Fibroblast of mammary gland (primary cell): ENCODE measurements at places on chromosomes 1 and 21.
A peak's percentile ranks its signal among the peaks of the same experiment; 100 is the strongest.

GRCh38 chr1:59237900-59238299 lies 59.0 kb upstream of the FGGY start:
- no peak for DNase-seq

DNA sequence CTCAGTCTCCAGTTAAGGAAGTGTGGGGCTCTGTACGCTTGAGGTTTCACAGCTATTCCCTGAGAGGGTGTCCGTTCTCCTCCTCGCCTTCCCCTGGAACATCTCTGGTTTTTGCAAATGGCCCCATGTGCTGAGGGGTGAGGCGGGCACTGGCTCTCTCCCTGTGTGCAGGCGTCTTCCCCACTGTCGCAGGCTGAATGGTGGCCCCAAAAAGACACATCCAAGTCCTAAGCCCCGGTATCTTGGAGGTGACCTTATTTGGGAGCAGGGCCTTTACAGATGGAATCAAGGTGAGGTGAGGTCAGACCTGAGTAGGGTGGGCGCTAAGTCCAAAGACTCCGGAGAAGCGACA lies 98.0 kb upstream of the TMPRSS2 start:
- no peak for DNase-seq

DNA sequence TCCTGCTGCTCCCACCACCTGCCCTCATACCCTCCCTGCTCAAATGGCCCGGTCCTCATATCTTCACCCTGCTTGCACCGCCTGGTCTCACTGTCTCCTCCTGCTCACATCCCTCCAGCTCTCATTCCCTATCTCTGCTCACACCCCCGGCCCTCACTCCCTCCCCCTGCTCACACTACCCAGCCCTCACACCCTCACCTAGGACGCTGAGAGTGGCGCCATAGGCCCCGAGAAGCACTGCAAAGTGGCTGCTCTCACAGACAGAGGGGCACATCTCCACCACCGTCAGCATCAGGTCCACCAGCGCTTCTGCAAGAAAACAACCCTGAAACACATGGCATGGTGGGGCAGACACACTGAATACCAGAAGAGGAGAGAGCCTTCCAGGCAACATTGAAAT lies 38.6 kb downstream of the MRAP start:
- DNase-seq, result no peak

DNA sequence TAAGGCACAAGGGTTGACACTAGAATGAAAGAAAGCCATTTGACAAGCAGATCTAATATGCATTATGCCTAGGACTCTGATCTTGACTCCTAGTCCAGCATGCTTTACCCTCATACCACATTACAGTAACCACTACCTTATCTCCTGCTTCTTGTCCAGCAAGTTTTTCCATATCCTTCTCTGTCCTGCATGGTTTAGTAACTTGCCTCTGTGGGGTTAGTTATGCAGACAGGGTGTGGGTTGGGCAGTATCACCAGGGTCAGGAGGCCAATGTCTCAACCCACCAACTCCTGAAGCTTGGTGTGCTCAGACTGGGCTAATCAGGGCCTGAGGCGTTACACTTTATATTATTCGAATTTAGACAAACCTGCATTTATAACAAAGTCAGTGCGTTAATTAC lies 18.8 kb downstream of the DHDDS start:
- no peak for DNase-seq

GRCh38 chr1:116110567-116111523 lies at the start of gene MAB21L3:
TSS of gene MAB21L3 (plus strand) at chr1:116111399. CDS start at chr1:116112616, 1,217 bp downstream.
- DNase-seq, result no peak

DNA sequence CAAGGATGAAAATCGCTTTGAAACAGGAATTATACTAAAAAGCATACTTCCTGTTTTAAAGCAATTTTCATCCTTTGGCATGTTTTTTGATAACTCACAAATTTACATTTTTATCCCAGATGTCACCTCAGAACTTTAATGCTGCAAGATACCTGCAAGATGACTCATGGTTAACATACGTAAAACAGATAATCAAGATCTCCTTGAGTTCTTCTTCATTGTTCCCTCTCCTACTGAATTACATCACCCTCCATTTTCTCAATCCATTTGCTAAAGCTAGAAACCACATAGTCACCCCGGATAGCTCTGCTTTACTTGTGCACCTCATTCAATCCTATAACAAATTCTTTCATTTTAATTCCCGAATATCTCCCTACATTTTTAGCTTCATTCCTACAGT lies 1114.2 kb downstream of the PLA2G4A start:
- DNase-seq, result no peak

GRCh38 chr1:94702442-94702815 lies 117.7 kb upstream of the SLC44A3 start:
- DNase-seq, result peak; percentile 96

GRCh38 chr21:36446301-36446700 lies 33.6 kb downstream of the CLDN14 start:
- peak; percentile 13 for DNase-seq

- peak; percentile 48 for DNase-seq
Measured at GRCh38 chr1:174692313-174692712, 244.5 kb downstream of the GPR52 start.

- no peak for DNase-seq
Measured at GRCh38 chr1:169110236-169110635, 3.7 kb downstream of the ATP1B1 start.

GRCh38 chr1:3500265-3500835 lies 45.9 kb downstream of the ARHGEF16 start:
- DNase-seq, result no peak

DNA sequence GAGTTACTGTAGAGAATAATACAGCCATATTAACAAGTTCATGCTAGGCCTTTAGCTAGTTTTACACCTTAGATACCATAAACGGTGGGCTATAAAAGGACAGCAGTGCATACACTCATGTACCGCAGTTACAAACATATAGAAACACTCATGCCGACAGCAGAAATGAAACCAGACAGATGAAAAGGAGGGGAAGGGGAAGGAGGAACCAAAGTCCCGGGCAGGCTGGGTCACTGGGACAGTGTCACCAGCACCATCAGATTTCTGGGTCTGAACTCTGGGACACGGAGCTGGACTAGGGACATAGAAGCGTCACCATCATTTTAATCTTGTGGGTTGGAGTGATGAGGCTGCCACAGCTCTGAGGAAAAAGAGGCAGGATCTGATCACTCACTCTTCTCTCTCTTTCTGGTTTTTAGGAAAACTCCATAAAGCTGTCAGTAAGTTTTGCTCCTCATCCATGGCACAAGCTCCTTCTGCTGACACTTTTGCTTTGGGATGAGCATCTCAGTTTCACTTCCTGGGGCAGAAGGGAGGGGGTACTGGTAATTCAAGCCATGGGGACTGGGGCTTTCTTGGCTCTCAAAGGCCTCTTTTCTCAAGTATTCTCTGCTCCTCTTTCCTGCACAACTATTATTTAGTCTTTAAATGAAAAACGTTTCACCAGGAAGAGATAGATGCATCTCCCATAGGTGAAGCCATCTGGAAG lies 7.8 kb upstream of the ZNF691 start:
- no peak for DNase-seq
